ENCODE measurements at places on chromosomes 4 and X. TPM values are rescaled to one million over a fixed set of nuclear protein-coding genes. Genes with fewer than 3 reads are reported as not detected.

GRCh38 chr4:109007976-109008375 lies 245.1 kb upstream of the ETNPPL start:
- H3K27me3 ChIP-seq: no peaks in the 10 kb centered on the region
- no peaks in the 10 kb centered on the region for H3K4me1 ChIP-seq
- H3K36me3 ChIP-seq: no peaks in the 10 kb centered on the region
- no peak overlapping the region for H3K27ac ChIP-seq
- DNase-seq: no peak

DNA sequence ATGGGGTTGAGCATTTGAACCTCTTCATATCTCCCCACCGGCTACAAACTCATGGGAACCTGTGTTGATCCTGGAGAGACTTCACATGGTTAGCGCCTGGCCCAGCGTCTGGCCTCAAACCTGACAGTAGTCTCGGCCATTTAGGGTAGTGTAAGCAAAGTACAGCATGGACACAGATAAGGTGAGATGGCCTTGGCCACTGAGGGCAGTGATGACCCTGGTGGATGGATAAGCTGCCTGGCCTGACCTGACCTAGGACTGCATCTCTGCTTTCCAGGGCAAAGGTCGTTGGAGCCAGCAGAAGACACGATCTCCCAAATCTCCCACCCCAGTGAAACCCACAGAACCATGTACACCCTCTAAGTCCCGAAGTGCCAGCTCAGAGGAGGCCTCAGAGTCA lies 51.7 kb downstream of the BCORL1 start:
- no peaks in the 10 kb centered on the region for H3K27me3 ChIP-seq
- H3K4me1 ChIP-seq: no peaks in the 10 kb centered on the region
- DNase-seq: no peak
- no peak overlapping the region for H3K27ac ChIP-seq
- H3K36me3 ChIP-seq: no peaks in the 10 kb centered on the region
- H3K4me3 ChIP-seq: no peak overlapping the region

GRCh38 chr4:76964769-76965168 lies 15.2 kb downstream of the SEPTIN11 start:
- no peaks in the 10 kb centered on the region for H3K4me1 ChIP-seq
- H3K4me3 ChIP-seq: no peak overlapping the region
- H3K27me3 ChIP-seq: no peaks in the 10 kb centered on the region
- H3K36me3 ChIP-seq: no peaks in the 10 kb centered on the region
- no peak for DNase-seq
- H3K27ac ChIP-seq: no peak overlapping the region

The SH3D19 gene
- 35.1 TPM for total RNA-seq

The C4orf36 gene
- total RNA-seq: 2.0 TPM

The LEF1 gene
- 8.9 TPM for total RNA-seq
